ENCODE measurements at places on chromosomes 12 and 14.

DNA sequence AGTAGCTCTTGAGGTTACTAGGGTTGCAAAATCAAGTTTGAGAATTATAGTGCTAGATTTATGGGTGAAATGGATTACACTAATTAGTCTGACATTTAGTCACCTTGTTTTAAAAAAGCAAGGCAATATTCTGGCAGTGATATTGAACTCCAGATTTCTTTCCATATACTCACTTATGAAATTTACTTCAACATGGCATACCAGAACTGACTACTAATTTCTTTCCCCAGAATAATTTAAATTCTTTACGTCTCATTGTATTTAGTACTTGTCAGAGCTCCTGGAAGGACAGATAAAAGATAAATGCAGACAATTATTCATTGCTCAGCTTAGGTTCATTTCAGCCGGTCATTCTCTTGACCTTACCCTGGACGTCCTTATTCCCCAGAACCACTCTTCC lies 24.3 kb downstream of the EMP1 start:
- DNase-seq = no peak

DNA sequence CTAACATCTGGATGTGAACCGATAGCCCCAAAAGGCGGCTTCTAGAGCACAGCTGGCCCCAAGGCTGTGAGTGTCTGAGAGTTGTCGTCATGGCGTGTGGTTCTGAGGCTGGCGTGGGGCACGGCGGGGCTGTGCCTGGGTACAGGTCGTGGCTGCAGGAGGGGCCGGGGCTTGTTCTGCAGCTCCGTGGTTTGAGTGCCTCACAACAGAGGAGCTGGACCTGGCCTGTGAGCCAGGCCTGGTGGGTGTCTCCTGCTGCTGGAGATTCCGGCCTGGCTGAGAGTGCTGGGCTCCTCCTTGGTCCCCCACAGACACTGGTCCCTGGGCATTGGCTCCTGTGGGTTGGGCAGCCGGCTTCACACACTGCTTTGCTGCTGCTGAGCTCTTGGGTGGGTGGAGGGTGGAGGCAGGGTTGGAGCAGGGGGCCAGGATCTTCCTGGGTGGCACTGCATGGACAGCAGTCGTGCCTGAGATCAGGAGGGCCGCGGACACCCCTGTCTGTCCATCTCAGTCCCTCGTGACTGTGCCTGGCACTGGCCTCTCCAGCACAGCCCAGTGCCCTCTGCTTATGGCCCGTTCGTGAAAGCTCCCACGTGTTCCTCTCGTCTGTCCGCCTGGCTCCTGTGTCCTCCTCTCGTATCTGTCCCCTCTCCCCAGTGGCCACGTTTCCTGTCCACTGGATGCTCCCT lies 31.8 kb upstream of the TEX22 start:
- DNase-seq = no peak

GRCh38 chr12:10956085-10956484 lies 17.0 kb upstream of the TAS2R14 start:
- no peak for DNase-seq

- no peak for DNase-seq
These were observed 11.0 kb upstream of the CELA1 start for GRCh38 chr12:51357374-51358047.

DNA sequence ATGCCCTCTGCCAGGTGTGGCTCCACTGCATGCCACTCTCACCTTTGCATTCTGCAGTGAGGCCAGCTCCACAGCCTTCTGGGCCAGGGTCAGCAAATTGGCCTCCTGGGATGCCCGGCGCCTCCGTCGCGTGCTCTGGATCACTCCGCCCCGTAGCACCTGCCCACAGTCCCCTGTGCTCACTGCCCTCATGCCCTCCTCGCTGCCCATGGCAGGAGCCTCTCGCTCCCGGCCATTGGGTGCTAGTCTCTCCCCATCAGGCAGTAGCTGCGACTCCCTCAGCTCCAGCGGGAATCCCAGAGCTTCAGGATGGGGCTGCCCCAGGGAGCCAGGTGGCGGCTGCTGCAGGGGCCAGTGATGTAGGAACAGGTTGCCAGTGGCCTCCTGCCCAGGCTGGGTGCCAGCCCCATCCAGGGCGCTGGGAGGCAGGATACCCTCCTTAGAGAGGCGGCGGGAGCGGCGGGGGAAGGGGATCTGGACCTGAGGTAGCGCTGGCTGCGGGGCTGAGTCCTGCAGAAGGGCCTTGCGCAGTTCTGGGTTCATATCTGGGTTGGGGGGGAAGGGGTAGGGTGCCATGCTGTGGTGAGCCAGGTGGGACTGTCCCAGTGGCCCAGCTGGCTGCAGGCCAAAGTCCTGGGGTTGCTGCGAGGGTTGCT lies 24.5 kb upstream of the PNMA1 start:
- no peak for DNase-seq

DNA sequence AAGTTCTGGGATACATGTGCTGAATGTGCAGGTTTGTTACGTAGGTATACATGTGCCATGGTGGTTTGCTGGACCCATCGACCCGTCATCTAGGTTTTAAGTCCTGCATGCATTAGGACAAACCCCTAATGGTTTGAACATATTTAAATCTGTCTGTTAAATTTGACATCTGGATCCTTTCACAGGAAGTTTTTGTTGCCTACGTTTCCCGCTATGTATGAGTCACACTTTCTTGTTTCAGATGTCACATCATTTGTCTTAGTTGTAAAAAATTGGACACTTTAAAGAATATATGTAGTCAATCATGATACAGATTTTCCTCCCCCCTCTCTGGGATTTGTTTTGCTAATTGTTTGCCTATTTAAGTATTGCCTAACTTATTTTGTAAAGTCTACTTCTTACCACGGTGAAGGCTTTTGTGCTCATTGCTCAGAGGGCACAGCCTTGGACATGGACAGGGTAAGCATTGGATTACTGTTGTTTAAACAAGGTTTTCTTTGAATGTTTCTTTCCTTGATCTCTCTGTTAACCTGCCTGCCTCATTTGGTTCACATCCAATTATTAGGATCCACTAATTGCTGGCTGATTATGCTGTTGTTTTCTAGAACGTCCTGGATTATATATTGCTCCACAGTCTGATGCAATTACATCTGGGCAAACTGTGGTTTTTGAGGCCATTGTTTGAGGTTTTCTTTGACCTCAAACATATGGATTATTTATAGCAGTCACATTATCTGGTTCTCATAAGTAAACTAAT lies 1441.4 kb downstream of the AACS start:
- DNase-seq = no peak

- DNase-seq = no peak
These were observed 84.1 kb upstream of the TBX3 start for GRCh38 chr12:114767906-114768722.

DNA sequence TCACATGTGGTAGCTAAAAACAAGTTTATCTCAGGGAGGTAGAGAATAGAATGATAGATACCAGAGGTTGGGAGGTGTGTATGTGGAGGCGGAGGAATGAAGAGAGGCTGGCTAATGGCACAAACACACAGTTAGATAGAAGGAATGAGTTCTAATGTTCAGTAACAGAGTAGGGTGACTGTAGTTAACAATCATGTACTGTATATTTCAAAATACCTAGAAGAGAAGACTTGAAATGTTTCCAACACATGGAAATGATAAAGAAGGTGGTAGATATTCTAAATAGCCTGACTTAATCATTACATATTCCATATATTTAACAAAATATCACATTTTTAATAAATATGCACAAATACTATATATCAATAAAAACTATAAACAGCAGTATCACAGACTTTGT lies 8.9 kb upstream of the IFNG-AS1 start:
- no peak for DNase-seq

- no peak for DNase-seq
These were observed 6.0 kb upstream of the SPTLC2 start for GRCh38 chr14:77622366-77622961.

GRCh38 chr14:56124327-56124726 lies 6.1 kb downstream of the PELI2 start:
- DNase-seq = no peak

DNA sequence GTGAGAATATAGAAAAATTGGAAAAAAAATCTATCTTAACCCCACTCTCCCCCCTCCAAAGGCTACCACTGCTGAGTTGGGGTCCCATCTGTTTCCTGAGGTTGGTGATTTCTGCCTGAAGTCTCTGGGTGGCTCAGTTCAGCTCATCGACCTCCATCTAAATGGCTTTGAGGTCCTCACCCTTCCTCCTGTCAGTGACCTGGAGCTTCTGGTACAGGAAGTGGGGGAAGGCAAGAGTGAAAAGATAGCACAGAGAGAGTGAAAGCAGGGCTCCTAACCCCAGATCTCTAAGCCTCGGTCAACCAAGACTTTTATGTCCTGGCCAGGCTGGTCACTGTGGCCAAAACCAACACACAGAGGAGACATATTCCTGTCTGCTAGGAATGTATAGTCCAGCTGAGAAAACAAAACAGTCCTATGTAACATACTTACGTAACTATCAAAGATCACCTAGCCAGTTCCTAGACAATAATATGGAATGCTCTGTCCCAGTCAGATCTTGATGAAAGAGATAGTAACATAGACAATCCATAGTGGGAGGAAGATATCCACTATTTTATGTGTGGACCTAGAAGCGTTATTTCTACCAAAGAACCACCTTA lies 12.3 kb upstream of the KRT73 start:
- no peak for DNase-seq

- no peak for DNase-seq
These were observed at the start of gene DAO for GRCh38 chr12:108879615-108880254. Gene DAO (plus strand): TSS chr12:108880092. CDS start chr12:108885007, 4,915 bp downstream.

DNA sequence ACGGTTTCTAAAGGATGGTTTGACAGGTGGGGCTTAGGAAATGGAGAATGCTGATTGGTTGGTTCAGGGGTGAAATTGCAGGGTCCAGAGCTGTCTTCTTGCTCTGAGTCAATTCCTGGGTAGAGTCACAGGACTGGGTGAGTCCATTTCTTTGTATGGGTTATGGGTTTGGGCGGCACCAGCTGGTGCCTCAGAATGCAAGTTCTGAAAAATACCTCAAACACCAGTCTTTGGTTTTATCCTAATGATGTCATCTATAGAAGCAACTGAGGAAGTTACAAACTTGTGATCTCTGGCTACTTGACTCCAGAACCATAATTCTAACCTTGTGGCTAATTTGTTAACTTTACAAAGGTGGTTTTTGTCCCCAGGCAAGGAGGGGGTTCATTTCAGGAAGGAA lies 47.6 kb upstream of the EIF5 start:
- DNase-seq = no peak

DNA sequence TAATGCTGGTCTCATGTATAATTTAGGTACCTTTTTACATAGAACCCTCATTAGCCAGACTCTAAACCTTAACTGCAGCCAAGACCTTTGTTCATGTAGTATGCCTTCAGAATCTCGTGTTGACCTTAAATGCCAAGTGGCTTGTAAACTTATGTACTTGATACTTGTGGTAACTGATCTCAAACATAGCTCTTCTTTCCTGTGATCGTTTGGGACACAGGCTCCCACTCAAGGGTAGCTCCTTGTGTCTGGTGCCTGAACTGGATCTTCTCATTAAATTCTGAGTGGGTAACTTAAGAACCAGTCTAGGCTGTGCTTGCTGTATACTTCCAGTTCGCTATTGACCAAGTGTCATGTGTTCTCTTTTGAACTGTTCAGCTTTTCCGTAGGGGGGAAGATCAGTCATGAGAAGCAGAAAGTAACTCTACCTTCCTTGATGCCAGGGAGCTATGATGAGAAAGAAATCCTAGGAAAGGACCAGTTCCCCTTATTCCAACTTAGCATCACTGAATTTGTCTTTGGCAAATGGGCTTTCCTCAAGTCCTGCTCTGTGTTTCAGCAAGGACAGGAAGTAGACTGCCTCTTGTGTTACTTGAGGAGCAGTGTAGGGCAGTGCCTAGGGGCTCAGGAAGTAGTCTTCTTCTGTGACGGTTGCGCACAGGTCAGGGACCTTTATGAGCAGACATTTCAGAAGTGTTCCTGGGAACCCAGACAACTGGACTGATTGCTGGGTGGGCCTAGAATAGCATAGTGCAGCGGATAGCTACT lies 2.5 kb downstream of the LGALS3 start:
- no peak for DNase-seq

GRCh38 chr12:94435511-94435927 lies 24.1 kb downstream of the CEP83 start:
- no peak for DNase-seq

DNA sequence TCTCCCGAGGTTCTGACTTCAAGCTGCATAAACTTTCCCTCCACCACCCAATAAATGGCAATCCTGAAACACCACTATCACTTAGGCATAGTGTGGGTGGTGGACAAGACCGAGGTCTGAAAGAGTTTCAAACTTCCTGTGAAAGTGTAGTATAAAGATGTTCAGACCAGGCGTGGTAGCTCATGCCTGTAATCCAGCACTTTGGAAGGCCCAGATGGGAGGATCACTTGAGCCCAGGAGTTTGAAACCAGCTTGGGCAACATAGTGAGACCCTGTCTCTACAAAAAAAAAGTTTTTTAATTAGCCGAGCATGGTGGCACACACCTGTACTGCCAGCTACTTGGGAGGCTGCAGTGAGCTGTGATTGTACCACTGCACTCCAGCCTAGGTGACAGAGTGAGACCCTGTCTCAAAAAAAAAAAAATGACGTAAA lies 61.9 kb downstream of the CCDC92 start:
- DNase-seq = no peak

DNA sequence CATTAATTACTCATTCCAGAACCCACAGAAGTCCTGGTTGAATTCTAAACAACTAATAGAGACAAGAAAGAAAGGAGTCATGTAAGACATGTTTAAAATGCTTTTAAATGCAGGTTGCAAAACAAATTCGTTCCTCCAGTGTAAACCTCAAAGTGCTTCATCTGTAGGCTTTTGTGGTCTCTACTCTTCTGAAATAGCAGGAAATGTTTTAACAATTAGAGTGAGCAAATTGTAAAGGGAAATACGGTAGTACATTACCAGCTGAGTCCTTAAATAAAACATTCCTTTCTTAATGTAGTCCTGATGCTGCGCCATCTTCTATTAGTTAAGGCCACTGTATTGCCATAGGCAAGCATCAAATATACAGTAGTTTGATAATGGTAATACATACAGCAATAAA lies 1934.2 kb upstream of the SEL1L start:
- no peak for DNase-seq

DNA sequence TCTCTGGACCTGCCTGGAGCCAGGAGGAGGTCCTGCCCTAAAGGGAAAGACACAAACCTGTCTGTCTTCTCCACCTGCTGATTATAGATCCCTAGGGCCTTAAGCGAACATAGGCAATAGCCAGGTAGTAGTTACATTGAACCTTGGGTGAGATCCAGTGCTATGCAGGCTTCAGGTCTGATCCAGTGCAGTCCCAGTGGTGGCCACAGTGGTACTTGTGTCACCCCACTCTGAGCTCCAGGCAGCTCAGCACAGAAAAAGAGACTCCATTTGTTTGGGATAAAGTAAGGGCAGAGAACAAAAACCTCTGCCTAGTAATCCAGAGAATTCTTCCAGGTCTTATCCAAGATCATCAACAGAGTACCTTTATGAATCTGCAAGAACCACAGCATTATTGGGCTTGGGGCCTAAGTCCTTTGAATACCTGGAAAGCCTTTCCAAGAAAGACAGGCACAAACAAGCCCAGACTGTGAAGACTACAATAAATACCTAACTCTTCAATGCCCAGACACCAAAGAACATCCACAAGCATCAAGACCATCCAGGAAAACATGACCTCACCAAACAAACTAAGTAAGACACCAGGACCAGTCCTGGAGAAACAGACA lies 60.4 kb upstream of the KTN1 start:
- DNase-seq = no peak

GRCh38 chr14:64879635-64880220 lies at the start of gene SPTB:
Gene SPTB (minus strand): TSS chr14:64879907. CDS start chr14:64823094, 56,813 bp downstream.
- DNase-seq = no peak
